DMS79 (cell line): ENCODE measurements at places on chromosomes 1 and 21.

GRCh38 chr1:213171711-213172110, 120.7 kb downstream of the RPS6KC1 start:
- no peak for DNase-seq

- DNase-seq = no peak
Observed at GRCh38 chr1:91608876-91609275, 108.2 kb downstream of the CDC7 start.

DNA sequence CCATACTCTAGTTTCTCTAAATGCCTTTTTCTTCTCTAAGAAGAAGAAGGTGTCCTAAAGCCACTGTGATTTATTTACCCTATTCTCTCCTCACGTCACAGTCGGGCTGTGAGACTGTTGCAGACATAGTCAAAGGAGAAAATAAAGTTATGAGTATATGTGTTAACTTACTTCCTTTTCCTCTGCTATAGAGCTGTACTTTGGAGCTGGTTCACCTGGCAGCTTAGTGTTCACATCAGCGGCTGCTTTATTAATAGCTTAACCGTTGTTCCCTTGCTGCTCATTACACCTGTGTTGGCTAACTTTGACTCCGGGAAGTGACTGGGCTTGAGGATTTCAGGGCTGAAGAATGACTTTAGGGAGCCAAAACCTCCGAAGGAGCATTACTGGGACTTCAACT, 3.6 kb downstream of the PFKFB2 start:
- DNase-seq = no peak

- DNase-seq = no peak
Observed at GRCh38 chr1:14412235-14412634, 186.2 kb upstream of the KAZN start.

DNA sequence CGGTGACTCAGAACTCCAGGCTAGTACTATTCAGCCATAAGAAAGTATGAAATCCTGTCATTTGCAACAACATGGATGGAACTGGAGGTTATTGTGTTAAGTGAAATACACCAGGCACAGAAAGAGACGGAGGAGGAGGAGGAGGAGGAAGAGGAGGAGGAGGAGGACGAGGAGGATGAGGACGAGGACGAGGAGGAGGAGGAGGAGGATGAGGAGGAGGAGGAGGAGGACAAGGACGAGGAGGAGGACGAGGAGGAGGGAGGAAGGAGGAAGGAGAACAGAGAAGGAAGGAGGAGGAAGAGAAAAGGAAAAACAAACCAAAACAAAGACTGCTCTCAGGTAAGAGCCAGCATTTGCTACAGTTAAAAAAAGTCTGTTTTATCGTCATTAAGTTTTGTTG, 178.7 kb downstream of the NPHP4 start:
- no peak for DNase-seq

- DNase-seq = peak; percentile 99
Observed at GRCh38 chr21:39675993-39676661, 63.4 kb downstream of the B3GALT5 start.

- DNase-seq = no peak
Observed at GRCh38 chr1:191368891-191369654, 789.2 kb upstream of the RGS18 start.

- DNase-seq = no peak
Observed at GRCh38 chr1:211279340-211279739, 20.2 kb downstream of the RCOR3 start.

GRCh38 chr1:47174656-47175020, 15.2 kb downstream of the PDZK1IP1 start:
- DNase-seq = no peak

- DNase-seq = no peak
Observed at GRCh38 chr1:222223010-222223409, 324.9 kb downstream of the HHIPL2 start.

GRCh38 chr21:43919871-43920801, 55.1 kb downstream of the AGPAT3 start:
- DNase-seq = no peak

- peak; percentile 7 for DNase-seq
Observed at GRCh38 chr1:201982082-201982622, 296 bp upstream of the RNPEP start.

DNA sequence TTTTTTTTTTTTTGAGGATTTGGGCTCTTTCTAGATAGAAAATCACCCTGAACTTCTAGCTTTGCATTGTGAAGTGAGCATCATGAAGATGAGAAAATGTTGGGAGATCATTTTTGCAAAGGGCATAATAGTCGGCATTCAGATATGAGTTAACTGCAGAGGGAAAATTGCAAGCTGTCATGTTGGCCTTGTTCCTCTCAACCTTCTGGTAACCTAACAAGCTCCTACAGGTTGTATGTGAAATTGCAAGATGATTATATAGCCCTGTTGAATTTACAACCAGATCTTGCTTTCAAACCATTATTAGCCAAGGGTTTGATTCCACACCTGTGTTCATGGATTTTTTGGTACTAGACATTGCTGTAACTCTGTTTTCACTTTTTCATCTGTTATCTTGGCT, 2.2 kb downstream of the ELOA start:
- no peak for DNase-seq

GRCh38 chr1:23763041-23763577, 15.1 kb upstream of the PITHD1 start:
- no peak for DNase-seq

DNA sequence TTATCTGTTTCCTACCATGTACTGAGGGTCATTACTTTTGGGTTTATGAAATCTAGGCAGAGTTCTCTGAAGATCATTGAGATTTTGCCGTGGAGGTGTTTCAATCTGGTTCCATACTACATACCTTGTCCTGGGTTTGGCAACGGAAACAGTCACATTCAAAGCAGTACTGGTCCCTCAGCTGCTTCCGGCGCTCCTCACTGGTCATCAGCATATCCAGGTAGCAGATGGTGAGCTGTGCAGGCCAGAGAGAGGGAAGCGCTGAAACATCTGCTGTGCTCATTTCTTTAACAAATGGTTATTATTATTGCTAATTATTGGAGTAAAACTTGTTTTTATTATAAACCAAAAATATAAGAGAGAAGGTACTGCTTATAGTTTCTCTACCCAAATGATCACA, 591.7 kb downstream of the SMYD3 start:
- no peak for DNase-seq

DNA sequence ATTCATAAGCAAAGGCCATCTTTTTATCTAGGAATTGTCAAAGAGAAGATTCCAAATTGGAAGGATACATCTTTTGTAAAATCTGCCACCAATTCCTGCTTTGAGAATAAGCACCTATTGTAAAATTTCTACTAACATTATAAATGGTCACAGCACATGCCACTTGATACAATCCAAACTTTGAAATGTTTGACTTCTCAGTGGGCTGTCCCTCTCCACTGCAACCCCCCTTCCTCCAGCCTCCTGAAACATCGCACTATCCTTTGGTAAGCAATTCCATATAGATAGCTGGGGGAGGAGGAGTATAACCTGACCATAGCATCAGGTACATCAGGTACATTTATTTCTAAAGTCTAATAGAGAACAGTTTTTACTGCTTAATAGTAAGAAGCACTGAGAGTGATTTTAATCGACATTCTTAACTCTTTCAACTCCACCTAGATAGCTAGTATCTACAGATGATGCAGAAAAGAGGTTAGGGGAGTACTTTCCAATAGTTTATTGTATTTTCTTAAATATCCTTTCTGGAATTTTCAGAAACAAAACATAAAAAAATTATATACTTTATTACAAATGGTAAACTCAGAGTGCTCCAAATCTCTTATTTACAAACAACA, 2.9 kb downstream of the JUN start:
- DNase-seq = no peak

DNA sequence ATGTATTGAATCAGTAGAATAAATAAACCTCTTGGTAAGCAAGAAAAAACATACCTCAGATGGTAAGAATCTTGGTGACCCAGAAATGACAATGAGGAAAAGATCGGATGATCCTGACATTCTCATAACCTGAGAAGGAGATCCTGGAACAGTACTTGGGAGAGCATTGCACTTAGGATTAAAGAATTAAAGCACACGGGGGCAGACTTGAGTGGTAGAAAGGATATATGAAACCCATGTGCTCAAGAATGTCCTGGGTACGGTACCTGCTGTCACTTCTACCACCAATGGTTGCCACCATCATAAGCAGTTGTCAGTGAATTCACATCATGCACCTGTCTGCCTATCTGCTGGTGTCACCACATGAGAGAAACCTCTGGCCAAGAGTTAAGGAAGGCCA, 108.9 kb upstream of the GJB5 start:
- DNase-seq = no peak

GRCh38 chr1:246497331-246497915, 9.7 kb downstream of the SMYD3 start:
- DNase-seq = peak; percentile 53

GRCh38 chr1:201756406-201756805, 72.6 kb upstream of the IPO9 start:
- no peak for DNase-seq

GRCh38 chr1:204261746-204262505, 48.1 kb upstream of the GOLT1A start:
- DNase-seq = no peak

GRCh38 chr1:211697356-211697755, 21.9 kb upstream of the NEK2 start:
- no peak for DNase-seq

GRCh38 chr1:148383966-148384365, 99.1 kb downstream of the PPIAL4G start:
- no peak for DNase-seq

- DNase-seq = no peak
Observed at GRCh38 chr1:81351864-81352263, 448.9 kb upstream of the ADGRL2 start.

- no peak for DNase-seq
Observed at GRCh38 chr1:157286096-157286495, 147.9 kb upstream of the ETV3 start.

DNA sequence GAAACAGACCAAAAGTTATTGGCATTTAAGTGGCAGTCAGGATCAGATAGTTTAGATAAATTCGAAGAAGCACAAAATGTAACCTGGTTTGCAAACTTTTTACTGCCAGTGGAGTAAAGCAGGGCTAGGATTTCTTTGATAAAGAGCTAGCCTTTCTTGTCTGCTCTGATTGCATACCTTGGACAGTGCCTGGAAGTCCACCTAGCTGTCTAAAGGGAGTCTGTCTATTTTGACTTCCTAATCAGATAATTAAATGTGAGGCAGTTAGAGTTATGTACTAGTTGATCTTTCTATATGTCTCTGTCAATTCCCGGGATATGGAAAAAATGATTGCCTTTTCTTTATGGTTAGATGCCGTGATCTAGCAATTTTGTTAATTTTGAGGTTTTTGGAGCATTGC, 4.1 kb downstream of the GPSM2 start:
- no peak for DNase-seq

- no peak for DNase-seq
Observed at GRCh38 chr1:88169139-88169538, 514.9 kb upstream of the PKN2 start.

DNA sequence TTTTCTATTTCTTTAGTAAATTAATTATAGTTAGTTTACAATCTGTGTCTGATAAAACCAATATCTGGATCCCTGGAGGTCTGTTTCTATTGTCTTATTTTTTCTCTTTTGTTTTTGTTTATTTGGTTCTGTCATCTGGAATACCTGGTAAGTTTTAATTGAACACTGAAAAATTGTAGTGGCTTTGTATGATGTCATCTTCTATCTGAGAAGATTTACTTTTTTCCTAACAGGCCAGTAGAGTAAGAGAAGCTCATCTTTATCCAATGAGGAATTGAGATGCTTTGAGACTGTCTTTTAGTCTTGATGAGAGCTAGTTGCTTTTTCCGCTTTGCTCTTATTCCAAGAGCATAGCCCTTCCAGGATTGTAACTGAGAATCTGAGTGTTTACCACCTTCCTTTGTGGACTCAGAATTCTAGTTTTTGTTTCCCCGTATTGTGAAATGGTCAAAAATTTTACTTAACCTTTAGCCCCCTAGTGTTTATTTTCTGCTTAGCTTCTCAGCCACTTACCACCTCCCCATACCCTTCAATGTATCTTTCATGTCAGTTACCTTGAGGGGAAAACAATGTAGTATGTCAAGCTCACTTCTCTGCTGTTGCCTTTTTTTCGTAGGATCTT, 25.0 kb downstream of the PTGFRN start:
- DNase-seq = no peak

GRCh38 chr1:47527653-47528272, 89.9 kb downstream of the FOXD2 start:
- no peak for DNase-seq

GRCh38 chr21:29511096-29511495, 212.4 kb downstream of the BACH1 start:
- DNase-seq = no peak

GRCh38 chr1:89758156-89758555, 62.7 kb upstream of the LRRC8D start:
- no peak for DNase-seq

DNA sequence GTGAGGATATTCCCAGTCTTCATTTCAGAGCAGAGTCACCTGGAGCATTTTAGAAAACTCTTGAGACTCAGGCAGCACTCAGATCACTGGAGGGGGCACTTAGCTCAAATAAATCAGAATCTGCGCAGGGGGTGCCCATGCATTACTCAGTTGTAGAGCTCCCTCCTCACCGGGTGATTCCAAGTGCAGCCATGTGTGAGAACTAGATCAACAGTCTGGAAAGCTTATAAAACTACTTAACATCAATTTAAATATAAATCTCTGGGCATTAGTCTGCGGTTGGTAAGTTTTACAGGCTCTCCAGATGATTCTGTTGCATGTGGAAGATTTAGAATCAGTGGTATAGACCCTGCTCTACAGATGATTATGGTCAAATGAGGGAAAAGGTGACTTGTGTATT, 128.6 kb downstream of the ST6GALNAC3 start:
- DNase-seq = peak; percentile 85

- DNase-seq = no peak
Observed at GRCh38 chr1:66282891-66283621, 250.9 kb upstream of the SGIP1 start.

DNA sequence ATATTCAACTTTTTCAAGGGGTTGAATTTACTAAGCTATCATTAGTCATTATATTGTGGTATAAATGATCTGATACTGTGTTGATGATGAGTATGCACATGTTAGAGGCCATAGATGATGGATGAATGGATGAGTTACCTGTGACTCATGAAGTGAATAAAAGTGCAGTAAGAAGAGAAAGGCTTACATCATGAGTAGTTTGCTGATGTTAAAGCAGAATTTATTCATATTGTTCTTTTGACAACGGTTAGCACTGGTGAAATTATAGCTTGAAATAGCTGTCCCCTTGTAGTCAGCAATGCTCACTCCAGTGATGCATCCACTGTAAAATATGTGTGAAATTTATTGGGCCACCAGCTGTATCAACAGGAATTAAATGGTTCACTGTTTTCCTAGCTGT, 541.0 kb upstream of the ZRANB2 start:
- DNase-seq = no peak

DNA sequence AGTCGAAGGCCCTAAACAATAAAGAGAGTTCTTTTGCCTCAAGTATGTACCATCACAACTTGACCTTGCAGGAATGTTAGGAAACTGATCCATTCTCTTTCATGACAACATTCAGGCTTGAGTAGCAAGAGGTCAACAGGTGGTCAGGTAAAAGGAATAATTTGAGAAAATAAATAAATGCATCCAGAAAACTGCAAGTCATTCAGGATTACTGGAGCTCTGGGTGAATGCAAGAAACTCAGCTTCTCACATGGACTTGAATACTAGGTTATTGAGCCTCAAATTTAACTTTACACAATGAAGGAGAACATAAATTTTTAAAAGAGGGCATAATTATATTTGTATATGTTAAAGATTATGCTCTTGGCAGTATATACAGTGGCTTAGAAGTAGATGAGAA, 76.5 kb downstream of the TTLL7 start:
- DNase-seq = no peak

- DNase-seq = no peak
Observed at GRCh38 chr1:49333906-49334305, 557.2 kb upstream of the BEND5 start.
